GM19239 (cell line): ENCODE measurements at places on chromosomes 2 and 18.

DNA sequence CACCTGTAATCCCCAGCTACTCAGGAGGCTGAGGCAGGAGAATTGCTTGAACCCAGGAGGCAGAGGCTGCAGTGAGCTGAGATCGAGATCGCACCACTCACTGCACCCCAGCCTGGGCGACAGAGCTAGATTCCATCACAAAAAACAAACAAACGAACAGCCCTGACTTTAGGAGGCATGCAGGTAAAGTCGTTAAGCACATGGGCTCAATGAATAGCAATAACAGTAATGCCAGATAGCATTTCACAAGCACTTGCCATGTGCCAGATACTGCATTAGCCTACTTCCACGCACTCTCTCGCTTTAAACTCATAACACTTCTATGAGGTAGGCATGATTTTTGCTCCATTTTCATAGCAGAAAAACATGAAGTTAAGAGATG, 135.6 kb upstream of the KLHL14 start:
- no peak for DNase-seq

DNA sequence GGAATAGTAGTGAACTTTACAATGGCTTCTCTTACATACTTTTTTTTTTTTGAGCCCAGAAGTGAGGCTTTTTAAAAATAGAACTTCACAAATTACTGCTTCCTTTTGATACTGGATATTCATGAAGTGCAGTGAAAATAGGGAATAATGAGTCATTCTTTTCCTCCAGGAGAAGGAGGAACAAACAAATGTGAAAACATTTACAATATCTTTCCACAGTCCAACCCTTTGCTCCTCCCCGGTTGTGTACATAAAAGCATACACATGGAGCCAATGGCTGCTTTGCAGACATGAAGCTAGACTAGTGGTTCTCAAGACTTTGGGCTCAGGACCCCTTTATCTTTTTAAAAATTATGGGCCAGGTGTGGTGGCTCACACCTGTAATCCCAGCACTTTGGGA, 266.9 kb downstream of the GBX2 start:
- DNase-seq: no peak

GRCh38 chr2:74267068-74267467, 68.7 kb downstream of the MTHFD2 start:
- no peak for DNase-seq

DNA sequence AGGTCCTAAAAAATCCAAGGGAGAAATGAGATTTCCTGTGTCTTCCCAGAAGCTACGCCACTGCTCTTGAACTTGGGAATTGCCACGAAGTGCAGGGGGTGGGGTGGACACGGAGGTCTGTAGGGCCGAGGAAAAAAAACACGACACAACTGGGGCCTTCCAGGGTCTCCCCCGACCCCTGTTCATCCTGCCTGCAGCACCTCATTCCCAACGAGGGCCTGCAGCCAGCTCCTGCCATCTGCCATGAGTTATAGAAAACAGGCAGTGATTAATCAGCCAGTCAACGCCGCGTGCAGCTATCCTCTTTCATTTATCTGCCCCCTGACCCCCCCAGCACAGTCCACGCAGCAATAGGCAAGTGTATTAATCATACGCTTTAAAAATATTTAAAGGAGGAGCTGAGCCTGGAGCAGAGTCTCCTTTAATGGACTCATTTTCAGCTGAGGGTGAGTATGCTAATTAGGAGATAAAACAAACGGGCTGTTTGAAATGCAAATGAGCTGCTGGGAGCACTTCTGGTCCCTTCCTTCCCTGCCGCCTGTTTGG, 209.9 kb downstream of the TFCP2L1 start:
- no peak for DNase-seq

DNA sequence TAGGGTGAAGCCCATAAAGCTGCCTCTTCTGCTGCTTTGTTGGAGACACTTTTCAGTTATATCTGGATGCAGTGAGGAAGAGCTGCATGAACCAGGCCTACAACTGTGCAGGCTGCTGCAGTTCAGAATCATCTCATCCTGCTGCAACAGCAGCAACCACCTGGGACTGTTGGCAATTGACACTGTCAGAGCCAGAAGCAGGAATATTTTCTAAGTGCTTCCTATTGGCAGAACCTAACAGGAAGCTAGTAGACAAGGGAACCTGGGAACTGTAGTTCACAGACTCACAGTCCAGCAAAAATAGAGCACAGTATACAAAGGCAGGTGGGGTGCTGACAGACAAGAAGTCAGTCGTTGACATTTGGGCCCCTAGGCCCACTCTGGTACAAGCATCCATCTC, 452.9 kb upstream of the SPRED2 start:
- DNase-seq: no peak

GRCh38 chr2:227592694-227593387, 5.9 kb upstream of the SCYGR2 start:
- DNase-seq: no peak

GRCh38 chr18:26483633-26484032, 64.7 kb downstream of the KCTD1 start:
- DNase-seq: no peak
